Suppressor macrophage treated with lipopolysaccharide for 4 hours (primary cell): ENCODE measurements at places on chromosomes 6 and 20.
A peak's percentile ranks its signal among the peaks of the same experiment; 100 is the strongest.

DNA sequence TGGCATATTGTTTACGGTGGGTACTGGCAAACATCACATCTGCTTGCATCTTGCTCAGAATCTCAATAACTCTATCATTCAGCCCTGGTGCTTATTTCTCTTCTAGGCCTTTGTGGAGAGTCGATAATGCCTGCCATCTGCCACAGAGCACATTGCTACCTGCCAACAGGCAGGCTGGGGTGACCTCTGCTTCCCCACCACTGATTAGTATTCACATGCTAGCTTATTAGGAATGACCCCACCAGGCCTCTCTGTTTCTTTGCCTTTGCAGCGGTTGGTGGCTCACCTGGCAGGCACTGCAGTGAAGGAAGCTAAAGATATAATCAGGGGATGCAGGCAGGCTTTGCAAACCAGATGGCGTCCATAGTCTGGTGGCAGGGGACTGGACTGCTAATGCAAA is 154.5 kb downstream of the MMS22L start:
- no peak for DNase-seq

- no peak for DNase-seq
These were observed 146.1 kb downstream of the TTLL2 start for GRCh38 chr6:167470836-167471547.

GRCh38 chr6:62775427-62776022 is 435.7 kb upstream of the FKBP1C start:
- DNase-seq = peak; percentile 23

- DNase-seq = no peak
These were observed 73.9 kb upstream of the RBM24 start for GRCh38 chr6:17207281-17207680.

DNA sequence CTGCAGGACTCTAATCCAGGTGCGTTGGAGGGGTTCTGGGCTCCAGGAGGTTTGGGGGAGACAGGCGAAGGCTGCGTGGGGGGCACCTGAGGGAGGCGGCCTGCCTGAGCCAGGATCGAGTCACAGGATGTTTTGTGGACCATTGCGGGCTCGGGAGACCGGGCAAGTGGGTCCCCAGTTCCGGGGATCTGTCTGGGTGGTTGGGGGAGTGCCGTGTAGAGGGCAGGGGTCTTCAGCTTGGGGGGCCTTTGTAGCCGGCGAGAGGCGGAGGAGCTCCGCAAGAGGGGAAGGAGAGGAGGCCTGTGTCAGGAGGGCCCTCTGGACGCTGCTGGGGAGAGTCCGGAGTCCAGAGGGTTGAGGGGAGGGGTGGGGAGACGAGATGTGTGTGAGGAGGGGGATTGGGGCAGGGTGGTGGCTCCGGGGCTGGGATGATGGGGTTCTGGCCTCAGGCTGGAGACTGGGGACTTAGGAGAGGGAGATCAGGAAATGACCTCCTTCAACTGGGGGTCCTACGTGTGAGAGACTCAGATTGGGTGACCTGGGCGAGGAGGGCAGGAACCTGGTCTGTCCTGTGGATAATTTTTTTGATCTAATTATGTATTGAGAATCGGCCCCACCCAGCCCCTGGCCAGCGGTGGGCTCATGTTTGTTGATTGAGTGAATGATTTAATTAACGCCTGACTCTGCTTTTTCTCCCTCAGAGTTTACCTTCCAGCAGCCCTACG is 505 bp downstream of the SNAI1 start:
- DNase-seq = no peak

GRCh38 chr6:7906741-7907140 is 3.8 kb downstream of the TXNDC5 start:
- DNase-seq = no peak

GRCh38 chr20:22807045-22807444 is 222.7 kb upstream of the FOXA2 start:
- DNase-seq = no peak

GRCh38 chr6:25681848-25682247 is 29.8 kb downstream of the SCGN start:
- DNase-seq = no peak
